ENCODE measurements at places on chromosomes 2 and 18. TPM values are rescaled to one million over a fixed set of nuclear protein-coding genes. Genes with fewer than 3 reads are reported as not detected.

DNA sequence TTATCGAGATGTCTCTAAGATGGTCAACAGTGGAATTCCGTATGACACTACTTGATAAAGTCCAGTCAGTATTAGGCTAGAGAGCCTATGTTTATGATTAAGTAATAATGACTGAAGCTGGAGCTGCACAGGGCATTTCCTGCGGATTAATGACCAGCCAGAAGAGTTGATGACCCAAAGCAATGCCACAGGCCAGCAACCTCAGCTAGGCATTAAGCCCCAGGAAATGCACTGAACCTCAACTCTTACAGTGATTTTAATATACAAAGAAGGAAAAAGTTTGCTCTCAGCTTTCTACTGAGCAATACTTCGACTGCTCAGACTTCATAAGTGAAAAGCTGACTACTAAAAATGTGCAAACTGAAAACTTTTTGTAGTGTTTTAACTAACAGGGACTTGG is 3.9 kb downstream of the KCTD1 start:
- DNase-seq, result no peak

DNA sequence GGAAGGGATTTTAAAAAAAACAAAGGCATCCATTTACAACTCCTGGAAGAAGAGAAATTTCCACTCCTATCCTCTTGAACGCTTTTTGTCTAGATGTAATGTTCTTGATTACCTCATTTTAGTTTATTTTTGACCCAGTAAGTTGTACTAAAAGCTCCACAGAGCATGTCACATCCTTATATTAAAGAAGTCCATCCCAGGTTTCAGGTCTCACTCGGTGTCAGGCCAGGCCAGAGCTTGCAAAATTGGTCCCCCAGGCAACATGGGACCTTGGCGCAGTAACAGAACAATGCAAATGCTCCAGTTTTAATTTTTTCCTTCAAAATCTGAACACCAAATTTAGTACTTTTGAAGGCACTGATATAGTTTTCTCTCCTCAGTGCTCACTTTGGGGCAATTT is 218.4 kb upstream of the REV1 start:
- peak; percentile 68 for DNase-seq

- no peak for DNase-seq
Observed at GRCh38 chr2:16722677-16723076, 57.0 kb upstream of the CYRIA start.

GRCh38 chr2:200456567-200456966 is 53.3 kb downstream of the KCTD18 start:
- DNase-seq, result no peak

DNA sequence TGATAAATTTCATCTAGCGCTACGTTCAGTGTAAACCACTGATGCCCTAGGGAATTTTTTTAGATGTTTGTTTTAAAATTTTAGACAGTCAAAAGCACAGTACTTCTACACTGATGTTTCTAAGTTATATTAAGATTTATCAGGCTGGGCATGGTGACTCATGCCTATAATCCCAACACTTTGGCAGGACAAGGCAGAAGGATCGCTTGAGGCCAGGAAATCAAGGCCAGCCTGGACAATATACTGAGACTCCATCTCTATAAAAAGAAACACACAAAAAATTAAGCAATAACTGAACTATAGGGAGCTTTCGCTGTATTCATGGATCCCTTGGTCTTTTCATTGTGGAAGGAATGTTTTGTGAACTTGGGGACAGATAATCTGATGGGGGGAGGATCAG is 50.6 kb upstream of the MAPRE2 start:
- no peak for DNase-seq

- no peak for DNase-seq
Observed at GRCh38 chr2:82837588-82838304, 1621.3 kb downstream of the SUCLG1 start.

- no peak for DNase-seq
Observed at GRCh38 chr18:40208958-40209357, 1746.1 kb upstream of the PIK3C3 start.

GRCh38 chr2:101508636-101509035 is 33.7 kb upstream of the RFX8 start:
- DNase-seq, result no peak

DNA sequence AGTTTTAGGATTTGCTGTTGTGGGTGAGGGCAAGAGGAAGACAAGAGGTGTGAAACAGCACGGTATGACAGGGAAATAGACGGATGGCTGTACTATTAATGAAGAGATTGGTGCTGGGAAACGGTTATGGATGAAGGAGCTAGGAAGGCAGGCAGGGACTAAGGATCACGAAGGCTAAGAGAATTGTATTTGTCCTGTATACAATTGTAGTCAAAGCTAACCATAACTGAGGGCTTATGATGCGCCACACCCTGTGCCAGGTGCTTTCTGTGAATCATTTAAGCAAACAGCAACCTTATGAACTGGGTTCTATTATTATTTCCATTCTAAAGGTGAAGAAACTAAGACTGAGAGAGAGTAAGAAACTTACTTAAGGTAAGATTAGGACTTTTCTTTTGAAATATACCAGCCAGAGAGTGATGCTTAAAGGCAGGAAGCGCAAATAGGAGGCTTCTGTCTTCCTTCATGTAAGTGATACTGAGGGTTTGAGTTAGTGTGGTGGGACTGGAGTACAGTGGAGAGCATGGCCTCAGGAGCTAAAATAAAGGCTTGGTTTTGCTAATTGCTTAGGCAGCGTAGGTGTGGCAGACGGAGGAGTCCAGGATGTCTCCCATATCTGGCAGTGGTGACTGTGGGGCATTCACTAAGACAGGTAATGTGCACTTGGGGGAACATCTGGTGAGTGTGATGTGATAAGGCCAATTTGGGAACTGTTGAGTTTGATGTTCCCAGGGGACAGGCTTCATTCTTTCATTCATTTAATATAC is 85.8 kb downstream of the PLEKHM3 start:
- DNase-seq, result no peak

DNA sequence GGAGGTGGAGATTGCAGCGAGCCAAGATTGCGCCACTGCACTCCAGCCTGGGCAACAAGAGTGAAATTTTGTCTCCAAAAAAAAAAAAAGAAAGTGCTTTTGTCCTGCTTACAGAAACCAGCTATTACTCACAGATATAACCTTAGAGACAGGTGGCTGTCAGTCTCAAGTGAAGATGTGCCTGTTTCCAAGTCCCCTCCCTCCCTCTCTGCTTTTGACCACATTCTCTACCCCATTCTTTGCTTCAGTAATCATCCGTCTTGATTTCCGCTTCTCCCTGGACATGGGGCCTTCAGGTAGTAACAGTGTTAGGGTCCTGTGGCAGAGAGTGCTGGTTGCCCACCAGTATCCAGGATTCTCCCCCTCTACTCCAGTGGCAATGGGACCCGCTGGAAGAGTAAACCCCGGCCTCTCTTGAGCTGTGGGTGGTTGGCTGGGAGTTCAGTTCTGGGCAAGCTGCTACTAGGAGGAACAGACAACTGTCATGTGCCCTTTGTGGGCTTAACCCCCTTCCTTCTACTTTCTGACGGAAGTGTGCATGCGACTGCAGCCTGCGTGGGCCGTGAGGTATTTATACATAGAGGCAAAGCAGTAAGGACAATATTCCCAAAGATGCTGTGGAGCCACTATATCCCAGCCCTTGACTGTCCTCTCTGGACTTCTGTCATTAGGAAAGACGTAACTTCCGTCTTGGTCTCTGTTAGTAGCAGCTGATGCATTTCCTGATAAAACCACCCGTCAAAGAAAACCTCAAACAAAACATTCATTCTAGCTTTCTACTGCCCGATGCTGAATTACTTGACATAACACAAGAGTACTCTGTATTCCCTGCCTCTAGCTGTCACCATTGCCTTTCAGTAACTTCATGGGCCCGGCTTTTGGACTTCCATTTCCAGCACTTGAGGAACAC is 17.8 kb downstream of the PDCL3 start:
- DNase-seq, result no peak

DNA sequence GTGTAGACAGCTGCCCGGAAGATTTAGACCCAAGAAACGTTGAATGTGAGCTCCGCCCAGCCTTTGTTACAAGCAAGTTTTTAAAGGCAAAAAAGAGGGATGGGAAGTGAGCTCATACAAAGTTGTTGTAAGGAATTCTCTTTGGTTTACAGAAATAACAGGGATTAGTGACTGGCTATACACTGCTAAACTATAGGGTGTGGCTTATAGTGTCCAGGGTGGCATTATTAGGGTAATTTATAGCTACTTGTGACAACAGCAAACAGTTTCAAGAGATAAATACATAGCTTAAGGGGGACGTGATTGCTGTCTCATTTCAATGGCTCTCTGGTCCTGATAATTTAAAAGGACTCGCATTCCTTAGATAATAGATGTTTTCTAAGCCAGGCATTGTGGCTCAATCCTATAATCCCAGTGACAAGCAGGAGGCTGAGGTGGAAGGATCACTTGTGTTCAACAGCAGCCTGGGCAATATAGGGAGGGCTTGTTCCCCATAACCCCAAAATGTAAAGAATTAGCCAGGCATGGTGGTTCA is 66.5 kb upstream of the TGIF1 start:
- DNase-seq, result no peak

DNA sequence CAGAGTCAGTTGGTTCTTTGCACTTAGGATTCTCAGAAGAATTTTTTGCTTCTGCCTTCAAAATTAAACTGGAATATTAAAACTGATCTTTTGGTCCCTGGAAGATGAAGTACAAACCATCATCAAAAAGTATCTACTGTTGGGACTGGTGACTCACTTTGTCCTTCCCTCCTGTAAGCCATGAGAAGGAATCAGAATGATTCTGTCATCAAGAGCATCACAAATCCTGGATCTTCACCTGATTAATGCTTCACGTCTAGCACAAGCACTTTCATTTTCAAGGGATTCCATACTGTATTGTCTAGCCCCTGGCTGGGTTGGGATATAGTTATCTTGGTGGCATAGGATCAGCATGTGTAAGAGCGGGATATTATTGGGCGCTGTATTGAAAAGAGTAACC is 69.3 kb upstream of the CYP1B1 start:
- no peak for DNase-seq

GRCh38 chr2:236239276-236240065 is 24.7 kb downstream of the ASB18 start:
- no peak for DNase-seq

DNA sequence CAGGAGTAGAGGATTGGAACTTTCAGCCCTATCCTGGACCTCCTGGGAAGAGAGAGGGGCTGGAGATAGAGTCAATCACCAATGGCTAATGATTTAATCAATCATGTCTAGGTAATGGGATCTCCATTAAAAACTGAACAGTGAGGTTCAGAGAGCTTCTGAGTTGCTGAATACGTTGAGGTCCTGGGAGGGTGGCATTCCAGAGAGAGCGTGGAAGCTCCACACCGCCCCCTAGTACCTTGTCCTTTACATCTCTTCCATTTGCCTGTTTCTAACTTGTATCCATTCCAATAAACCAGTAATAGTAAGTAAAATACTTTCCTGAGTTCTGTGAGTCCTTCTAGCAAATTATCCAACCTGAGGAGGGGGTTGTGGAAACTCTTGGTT is 101.7 kb downstream of the B3GNT2 start:
- DNase-seq, result no peak

DNA sequence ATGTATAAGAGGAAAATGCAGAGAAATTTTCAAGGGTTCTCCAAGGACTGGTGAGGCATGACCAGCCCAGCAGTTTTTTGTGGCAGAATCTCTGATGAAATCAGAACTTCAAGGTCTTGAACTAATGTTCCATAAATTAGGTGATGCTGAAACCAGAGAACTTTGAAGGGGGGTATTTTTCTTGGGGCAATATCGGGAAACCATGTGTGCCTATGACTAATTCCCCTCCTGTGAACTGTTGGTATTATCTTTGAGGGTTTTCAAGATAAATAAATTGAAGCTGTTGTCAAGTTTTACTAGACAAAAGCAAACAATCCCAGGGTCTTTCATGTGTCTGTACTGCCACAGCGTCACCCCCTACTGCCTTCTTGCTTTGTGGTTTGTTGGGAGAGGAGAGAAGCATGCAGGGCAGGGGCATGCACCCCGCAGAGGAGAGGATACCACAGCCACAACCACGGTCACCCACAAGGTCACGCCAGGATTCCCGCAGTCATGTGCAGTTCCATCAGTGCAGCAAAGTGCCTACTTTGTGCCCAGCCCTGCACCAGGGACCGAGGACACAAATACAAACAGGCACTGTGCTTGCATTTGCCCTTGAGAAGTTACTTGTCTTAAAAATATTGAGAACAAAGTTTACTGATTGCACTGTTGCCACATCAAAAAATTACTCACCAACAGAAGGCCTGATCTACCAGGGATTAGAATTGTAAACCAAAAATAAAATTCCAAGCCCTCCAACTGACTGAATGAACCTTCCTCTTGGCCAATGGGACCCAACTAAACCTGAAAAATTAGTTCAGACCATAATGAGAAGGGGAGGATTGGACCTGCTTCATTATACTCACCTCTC is 413.3 kb upstream of the TRIB2 start:
- DNase-seq, result no peak

DNA sequence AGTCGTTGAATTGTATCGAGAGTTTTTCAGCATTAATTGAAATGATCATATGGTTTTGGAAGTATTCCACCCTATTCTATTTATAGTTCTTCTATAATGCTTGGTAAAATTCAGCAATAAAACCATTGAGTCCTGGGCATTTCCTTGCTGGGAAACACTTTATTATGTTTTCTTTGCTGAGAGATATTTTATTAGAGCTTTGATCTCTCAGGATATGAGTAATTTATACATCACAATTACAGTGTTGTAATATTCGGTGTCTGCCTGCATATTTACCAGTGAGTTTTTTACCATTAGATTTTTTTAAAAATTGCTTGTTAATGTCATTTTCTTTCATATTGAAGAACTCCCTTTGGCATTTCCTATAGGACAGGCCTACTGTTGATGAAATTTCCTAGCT is 402.7 kb upstream of the FSIP2 start:
- DNase-seq, result no peak

DNA sequence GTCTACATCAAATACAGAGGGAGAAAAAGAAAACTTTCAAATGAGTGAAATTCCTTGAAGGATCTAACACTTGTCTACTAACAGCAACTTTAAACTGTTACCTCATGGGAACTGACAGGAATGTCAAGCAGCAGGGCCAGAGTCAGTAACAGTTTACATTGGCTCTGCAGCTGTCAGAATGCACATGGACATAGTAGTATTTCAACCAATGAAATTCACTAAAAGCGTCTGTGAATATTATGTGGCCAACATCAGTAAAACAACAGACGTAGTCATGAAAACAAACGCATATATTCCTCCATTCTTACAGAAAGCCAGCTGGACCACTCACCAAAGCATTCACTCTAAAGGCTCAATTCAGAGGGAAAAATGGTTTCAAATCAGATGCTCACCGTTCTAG is 79.3 kb upstream of the RNU4ATAC start:
- DNase-seq, result peak; percentile 10

DNA sequence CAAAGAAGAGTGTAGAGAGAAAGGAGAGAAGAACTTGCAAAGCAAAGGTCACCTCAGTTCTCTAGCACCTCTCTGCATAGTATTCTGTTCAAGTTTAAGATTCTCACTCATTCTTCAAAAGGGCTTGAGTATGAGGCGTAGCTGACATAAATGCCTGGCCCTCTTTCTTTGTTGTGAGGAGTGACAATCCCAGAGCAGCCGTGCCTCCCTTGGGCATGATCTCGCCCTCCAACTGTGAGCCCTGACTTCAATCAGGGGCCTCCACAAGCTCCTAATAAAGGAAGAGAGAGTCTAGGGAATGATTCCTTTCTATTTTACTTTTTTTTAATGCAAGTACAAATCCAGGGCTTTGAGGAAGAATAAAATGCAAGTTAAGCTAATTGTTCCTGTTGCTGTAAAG is 402.7 kb downstream of the LRP1B start:
- DNase-seq, result no peak

- no peak for DNase-seq
Observed at GRCh38 chr18:3455907-3456685, 6.1 kb downstream of the TGIF1 start.

HSPE1 gene
- polyA plus RNA-seq, result 100 TPM

SPP2 gene
- not detected for polyA plus RNA-seq

CFAP65 gene
- polyA plus RNA-seq, result not detected

UPP2 gene
- polyA plus RNA-seq, result not detected

EFR3B gene
- polyA plus RNA-seq, result 5.3 TPM

All from hindlimb muscle (tissue), 1 donor.